ENCODE measurements at places on chromosomes 11 and 22.
A peak's percentile ranks its signal among the peaks of the same experiment; 100 is the strongest.

DNA sequence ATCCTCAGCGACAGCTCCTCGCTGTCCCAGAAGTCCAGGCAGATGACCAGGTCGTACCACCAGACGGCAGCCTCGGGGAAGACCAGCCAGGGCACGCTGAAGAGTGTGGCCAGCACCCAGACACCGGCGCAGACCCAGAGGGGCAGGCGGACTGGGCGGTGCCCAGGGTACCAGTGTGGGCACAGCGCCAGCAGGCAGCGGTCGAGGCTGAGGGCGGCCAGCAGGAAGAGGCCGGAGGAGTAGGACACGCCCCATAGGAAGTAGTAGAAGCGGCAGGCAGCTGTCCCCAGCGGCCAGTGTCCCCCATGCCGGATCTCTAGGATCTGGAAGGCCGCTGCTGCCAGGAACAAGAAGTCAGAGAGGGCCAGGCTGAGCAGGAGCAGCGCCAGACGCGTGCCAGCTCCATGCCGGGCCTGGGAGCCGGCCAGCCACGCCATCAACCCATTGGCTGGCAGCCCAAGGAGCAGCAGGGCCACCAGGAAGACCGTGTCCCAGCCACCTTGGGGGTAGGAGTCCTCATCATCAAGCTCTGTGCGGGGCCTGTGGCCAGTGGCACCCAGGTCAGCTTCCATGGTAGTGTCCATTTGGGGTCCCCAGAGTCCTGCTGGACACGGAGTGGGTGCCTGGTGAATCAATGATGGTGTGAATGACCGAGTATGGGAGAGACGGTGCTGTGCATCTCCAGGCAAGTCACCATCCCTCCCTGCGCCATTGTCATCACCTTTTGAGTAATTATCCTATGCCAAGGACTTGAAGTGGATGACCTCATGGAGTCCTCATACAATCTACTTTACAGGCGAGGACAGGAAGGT lies at the start of gene GPR152:
Gene GPR152, minus strand, starts transcription at position 589 of the 812 bp plus-strand sequence. Its CDS starts 5 bp downstream, at position 584.
- DNase-seq: no peak

DNA sequence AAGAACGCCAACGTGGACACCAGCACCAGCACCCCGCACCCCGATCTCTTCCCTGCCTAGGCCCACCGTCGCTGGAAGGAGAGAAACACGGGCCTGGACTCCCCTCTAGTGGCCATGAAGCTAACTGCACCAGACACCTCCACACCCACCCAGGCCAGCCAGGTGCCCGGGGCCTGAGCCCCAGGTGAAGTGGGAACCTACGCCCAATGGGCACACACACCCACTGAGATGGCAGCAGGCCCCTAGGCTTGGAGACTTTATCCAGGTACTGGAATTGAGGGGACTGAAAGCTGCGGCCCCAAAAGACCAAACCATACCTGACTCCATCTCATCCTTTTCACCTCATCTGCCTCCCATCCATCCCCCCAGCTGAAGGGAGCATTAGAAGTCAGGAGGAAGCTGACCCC lies 81.0 kb downstream of the BUD13 start:
- peak; percentile 28 for DNase-seq

DNA sequence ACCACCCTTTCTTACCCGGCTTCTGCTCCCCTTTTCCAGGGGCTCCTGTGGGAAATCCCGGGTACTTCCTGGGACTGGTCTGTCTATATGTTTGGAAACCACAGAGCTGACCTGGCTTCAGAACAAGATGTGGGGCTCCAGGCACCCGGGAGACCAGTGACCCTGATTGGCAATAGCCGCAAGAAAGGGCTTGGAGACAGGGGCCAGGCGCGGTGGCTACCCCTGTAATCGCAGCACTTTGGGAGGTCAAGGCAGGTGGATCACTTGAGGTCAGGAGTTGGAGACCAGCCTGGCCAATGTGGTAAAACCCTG lies 3.2 kb upstream of the NEAT1 start:
- no peak for DNase-seq

- DNase-seq: no peak
These were observed 18.2 kb upstream of the OR10W1 start for GRCh38 chr11:58286249-58286648.

DNA sequence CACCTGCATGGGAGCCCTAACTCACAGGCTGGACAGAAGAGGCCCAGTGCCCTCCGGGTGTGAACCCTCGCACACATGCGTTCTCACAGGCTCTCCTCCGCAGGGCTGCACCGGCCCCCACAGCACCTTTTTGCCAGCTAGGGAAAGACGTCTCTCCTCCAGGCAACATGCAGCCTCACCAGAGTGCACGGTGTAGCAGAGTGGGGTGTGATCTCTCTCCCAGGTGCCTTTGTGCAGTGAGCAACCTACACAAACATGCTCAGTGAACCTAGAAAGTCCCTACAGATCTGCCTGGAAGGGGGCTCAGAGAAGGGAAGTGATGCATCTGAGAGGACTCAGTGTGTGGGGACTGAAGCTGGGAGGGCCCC lies 3.7 kb upstream of the CARNS1 start:
- DNase-seq: no peak

GRCh38 chr11:69947793-69948255 lies 128.6 kb upstream of the FGF3 start:
- no peak for DNase-seq

- DNase-seq: no peak
These were observed 5.3 kb upstream of the NAA40 start for GRCh38 chr11:63933459-63933858.

DNA sequence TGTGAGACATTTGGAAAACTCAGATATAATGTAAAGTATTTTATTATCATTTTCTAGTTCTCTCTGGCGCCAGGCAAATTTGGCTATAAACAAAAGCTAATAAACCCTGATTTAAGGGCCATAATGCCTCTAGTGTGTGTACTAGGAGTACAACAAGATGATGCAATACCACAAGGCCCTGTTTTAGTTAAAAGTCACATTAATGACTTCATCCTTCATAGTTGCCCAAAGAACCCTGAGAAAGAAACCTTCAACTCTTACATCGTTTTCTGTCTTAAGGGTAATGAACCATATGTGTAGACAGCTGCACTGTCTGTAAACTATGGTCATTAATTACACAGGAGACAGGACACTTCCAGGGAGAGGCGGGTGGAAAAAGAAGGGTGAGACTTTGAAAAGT lies 538.4 kb downstream of the FAM181B start:
- no peak for DNase-seq

GRCh38 chr11:119696378-119697222 lies 32.4 kb downstream of the NECTIN1 start:
- DNase-seq: no peak

DNA sequence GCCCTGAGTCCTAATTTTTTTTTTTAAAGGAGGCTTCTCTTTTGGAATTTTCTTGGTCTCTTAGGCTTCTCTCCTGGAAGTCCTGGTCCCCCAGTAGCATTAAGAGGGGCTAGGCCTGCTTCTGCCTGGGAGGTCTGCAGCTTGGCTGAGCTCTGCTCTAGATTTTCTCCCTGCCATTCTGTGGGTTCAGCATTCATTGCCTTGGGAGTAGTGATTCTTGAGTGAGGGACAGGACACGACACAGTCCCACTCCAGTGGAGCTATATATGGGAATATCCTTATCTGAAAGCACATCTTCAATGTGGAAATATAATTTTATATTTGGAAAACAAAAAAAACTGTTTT lies 3.7 kb downstream of the IGSF22 start:
- DNase-seq: no peak

DNA sequence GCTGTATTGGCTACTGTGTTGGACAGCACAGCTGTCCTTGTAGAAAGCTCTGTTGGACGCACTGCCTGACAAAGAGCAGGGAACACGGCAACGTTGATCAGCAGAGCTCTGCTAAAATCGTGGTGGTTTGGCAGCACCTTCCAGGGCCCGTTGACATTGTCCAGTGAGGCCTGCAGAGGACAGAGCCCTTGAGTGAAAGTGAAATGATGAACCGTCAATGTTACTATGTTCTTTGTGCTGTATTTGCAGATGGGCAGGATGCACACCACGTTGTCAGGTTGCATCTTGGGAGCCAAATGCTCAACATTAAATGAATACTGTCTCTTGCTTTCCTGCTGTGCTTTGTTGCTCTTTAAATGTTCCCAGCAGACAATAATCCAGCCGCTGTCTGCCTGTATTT lies 69.7 kb downstream of the NELL1 start:
- DNase-seq: no peak

GRCh38 chr11:89159974-89160373 lies 17.7 kb upstream of the TYR start:
- no peak for DNase-seq

DNA sequence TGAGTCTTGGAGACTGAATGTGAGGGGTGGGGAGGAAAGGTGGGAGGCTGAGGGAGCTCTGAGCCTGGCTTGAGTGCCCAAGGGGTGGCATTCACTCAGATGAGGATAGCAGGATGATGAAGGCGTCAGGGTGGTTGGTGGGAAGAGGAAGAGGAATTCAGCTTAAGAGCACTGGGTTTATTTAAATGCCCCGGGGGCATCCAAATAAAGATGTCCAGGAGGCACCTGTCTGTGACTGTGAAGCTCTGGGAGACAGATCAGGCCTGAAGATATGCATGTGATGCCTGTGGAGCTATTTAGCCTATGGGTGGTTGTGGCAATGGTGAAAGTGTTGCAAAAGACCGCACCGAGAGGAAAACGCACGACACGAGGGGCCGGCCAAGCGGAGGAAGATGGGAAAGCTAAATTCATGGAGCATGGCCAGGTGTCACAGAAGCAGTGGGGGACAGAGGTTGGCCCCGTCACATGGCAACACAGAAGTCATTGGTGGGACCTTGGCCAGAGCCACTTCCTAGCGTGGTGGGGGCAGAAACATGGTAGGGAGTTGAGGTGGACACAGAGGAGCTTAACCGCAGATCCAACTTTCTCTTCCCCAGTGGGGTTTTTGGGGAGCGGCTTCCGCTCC lies 15.5 kb downstream of the SLC37A2 start:
- DNase-seq: no peak

GRCh38 chr11:96002754-96003290 lies 78.9 kb upstream of the MTMR2 start:
- DNase-seq: no peak

- no peak for DNase-seq
These were observed 42.8 kb upstream of the TCF20 start for GRCh38 chr22:42313204-42313603.

DNA sequence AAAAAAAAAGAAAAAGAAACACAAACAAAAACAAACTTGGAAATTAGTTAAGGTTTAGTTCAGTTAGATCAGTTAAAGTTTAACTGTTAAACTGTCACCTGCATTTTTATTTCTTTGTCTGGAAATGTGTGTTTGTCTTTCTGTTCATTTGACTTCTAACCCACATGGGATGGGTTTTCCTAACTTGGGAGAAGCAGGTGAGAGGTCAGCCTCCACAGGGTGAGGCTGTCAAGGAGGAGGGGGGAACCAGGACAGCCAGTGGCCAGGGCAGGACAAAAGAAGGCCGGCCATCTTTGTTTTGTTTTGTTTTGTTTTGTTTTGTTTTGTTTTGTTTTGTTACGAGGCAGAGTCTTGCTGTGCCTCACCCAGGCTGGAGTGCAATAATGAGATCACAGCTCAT lies 13.4 kb upstream of the GCAT start:
- no peak for DNase-seq

GRCh38 chr11:97786961-97787360 lies 1233.8 kb upstream of the CNTN5 start:
- DNase-seq: no peak

GRCh38 chr22:45398214-45398613 lies 15.2 kb downstream of the SMC1B start:
- DNase-seq: no peak

DNA sequence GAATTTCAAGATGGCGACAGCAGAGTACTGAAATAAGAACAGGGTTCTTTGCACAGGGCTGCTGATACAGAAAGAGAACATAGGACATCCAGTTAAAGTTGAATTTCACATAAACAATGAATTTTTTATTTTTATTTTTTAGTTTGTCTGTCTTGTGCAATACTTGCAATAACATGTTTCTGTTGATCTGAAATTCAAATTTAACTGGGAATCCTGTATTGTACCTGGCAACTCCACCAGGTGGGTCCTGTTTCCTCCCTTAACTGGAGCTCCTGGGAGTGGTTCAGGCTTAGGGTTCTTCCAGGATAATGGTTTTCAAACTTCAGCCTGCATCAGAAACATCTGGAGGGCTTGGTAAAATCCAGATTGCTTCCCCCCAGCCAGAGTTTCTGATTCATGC lies 14.9 kb upstream of the SERPINH1 start:
- DNase-seq: no peak

- DNase-seq: no peak
These were observed 46.8 kb downstream of the BRSK2 start for GRCh38 chr11:1436468-1437039.

DNA sequence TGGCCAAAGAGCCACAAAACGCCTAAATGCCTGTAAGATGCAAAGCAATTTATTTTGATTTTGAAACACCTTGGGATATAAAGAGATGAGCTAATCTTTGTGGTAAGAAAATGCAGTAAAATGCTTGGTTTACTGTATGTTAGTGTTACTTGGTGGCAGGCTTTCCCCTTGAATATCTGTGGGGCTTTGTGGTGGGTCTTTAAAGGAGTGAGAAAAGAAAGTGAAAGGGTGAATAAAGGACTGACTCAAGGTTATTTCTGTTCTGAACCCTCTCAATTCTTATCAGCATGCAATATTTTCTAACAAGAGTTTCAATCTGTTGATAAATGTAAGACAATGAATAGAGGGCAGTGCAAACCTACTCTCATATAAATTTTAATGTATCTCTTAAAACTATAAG lies 1555.9 kb upstream of the RAG2 start:
- no peak for DNase-seq

DNA sequence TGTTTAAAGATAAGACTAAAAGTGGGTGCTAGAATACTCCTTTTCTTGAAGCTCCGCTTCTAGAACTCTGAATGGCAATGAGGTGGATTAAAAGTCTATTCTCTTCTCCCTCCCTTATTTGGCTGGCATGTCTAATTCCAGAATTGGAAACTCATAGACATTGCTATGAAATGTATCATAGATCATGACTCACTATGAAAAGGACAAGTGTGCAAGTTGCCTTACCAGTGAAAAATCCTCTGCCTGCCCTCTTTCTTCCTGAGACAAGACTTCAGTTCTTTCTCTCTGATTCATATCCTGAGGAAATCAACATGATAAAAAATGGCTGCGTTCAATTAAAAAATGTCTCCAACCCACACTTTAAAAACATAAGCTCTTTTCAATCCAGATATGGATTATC lies 73.2 kb upstream of the BLID start:
- DNase-seq: no peak

- no peak for DNase-seq
These were observed 86.5 kb downstream of the ANO3 start for GRCh38 chr11:26418386-26418912.

GRCh38 chr11:59767225-59767611 lies 12.0 kb downstream of the STX3 start:
- DNase-seq: no peak

DNA sequence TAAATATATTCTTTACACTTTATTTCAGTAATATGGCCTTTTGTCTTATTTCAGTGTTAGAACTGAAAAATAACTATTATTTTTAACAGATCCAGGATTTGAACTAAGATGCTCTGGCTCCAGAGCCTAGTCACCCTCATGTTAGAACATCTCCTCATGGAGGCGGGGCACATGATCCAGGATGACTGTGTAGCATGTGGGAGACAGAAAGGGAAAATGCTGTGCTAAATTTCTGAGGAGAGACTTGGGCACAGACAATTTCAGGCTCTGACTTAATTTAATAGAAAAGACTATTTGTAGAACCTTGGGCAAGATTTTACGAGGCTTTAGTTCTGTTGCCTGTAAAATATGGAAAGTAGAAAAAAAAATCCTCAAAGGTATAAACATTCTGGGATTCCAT lies 24.1 kb downstream of the CTSC start:
- DNase-seq: no peak

GRCh38 chr11:129996113-129996870 lies 6.3 kb downstream of the PRDM10 start:
- DNase-seq: no peak

GRCh38 chr11:125270106-125270505 lies 105.6 kb downstream of the PKNOX2 start:
- no peak for DNase-seq
